ENCODE measurements at places on chromosomes 7 and 10. TPM values are rescaled to one million over a fixed set of nuclear protein-coding genes. Genes with fewer than 3 reads are reported as not detected.

The PLEKHA1 gene
- 49.2 TPM for total RNA-seq

GRCh38 chr10:125024497-125025234 lies 82.7 kb downstream of the ZRANB1 start:
- DNase-seq = no peak

- DNase-seq = no peak
Observed at GRCh38 chr10:69045441-69046300, 42.2 kb upstream of the SRGN start.

- no peak for DNase-seq
Observed at GRCh38 chr10:71819441-71819861, 31.6 kb downstream of the PSAP start.

The MSANTD7 gene
- total RNA-seq = 12.2 TPM

GRCh38 chr7:68866200-68866570 lies 732.1 kb upstream of the AUTS2 start:
- no peak for DNase-seq

GRCh38 chr7:71019706-71020105 lies 112.2 kb upstream of the GALNT17 start:
- DNase-seq = peak; percentile 10

DNA sequence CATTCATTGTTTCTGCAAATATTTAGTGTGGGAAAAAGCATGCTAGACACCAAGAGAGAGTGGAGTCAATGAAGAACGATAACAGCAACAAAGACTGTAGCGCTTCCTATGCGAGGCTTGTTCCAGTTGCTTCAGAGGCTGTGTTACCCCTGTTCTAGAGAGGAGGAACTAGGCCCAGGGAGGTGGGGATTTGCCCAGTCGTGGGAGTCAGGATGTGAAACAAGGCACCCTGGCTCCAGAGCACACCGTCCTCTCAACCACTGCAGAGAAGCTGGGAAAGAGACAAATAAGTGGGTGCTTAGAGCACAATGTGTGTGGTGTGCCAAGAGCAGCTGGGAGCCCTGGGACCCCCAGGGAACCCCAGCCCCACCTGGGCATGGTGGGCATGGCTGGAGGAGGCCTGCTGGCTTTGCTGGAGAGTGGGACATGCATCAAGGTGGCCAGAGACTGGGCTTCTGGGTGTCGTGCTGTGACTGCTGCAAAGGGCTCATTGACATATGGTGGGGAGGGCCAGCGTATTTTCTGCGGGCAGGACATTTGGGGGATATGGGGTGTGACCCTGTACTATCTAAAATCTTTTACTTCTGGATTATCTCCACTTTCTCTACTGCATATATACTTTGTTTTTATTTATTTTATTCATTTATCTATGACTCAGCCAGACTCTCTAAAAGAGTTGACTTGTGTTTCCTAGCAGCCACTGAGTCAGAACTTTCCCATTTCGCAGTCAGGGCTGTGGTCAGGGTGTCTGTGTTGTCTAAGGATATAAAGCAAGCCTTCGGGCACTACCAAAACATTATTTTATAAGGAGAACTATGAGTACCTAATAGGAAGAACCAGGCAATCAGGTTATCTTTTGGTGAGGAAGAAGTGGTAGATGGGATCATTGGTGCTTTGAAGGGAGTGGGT lies 95.4 kb downstream of the TCF7L2 start:
- DNase-seq = no peak

The CCAR1 gene
- 62.8 TPM for total RNA-seq

DNA sequence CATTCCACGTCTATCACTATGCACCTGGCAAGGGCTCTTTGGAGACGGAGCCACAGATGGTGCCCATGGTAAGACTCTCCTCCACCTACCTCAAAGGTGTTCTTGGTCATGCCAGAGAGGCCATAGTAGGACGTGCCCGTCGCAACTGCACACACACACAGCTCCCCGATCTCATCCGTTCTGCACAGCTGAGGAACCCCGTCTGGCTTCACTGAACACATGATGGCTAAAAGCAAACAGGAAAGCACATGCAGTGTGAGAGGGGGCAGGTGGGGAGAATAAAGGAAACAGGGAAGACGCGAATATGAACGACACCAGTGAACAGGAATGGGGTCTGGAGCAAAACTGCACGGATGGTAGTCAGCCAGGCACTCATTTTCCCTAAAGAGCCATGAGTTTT lies 230.9 kb downstream of the ZMYND11 start:
- DNase-seq = no peak

The CLCN1 gene
- total RNA-seq = not detected

DNA sequence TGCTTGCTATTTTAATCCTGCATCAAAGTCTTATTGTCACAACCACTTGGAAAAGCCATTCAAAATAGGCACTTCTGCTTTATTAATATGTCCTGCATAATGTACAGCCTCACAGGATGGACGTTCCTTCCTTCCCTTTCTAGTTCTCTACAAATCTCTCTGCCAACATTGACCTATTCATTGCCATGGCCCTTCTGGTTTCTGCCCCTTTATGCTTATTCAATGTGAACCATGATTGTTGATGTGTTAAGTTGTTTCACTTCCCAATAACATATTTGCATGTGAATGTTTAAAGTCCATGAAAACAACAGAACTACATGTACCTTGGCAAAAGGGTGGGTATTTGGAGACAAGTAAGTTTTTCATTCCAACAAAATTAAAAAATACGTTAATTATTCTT lies 45.7 kb downstream of the COL28A1 start:
- no peak for DNase-seq

DNA sequence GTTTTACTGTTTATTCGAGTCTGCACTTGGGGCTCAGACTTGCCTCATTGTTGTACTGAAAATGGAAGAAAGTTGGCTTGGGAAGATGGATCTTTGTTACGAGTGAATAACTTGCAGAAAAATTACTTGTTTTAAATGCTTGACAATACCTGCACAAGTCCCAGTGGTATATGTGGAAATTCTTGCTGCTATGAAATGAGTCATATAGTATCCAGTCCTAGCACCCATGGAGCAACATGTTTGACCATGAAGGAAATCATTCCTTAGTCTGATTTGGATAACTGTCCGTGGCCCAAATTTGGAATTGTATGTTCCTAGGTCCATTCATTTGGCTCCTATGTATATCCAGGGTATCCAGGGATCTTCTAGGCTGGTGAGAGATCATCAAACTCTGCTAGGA lies 1096.8 kb downstream of the KCNMA1 start:
- DNase-seq = no peak

- DNase-seq = no peak
Observed at GRCh38 chr10:61929555-61929954, 28.1 kb downstream of the ARID5B start.

DNA sequence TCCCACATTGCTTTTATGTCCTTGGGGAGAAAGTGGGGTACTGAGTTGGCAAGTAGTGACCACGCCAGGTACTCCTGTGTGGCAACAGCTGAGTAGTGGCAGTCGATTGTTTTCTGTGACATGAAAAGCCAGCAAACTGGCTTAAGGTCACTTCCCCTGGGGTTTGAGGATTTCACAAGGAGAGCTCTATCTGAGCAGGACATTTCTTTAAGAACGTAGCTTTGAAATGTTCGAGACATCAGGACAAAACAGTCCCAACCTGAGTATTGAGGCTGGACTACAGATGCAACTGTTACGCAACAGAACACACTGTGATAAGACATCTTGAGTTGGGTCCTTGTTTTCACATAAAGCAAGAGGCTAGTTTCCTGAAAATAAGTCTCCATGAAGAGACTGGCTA lies 146.7 kb upstream of the KLF14 start:
- no peak for DNase-seq

The PTPN12 gene
- 40.6 TPM for total RNA-seq

- DNase-seq = no peak
Observed at GRCh38 chr7:26705567-26705966, 158.8 kb downstream of the SKAP2 start.

DNA sequence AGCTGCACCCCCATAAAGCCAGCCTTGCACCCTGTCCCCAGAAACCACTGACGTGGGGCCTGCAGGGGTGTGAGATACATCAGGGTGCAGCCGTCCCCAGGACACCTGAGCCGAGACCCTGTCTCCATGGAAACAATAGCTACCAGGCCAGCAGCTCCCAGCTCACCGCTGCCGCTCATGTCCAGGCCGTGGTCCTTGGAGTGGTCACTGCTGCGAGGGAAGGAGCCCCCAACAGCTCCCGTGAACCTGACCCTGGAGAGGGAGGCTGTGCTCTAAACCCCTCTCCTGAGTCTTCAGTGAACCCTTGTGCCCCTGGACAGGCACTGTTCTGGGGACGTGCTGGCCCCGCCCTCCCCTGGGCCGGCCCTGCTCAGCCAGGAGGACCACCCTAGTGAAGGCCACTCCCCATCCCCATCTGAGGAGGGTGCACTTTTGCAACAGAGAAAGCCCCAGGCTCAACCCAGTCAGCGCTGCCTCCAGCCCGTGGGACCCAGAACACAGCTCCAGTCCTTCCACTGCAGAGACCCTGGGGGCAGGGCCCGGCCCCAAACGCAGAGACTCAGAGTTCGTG lies 19.6 kb upstream of the INPP5A start:
- no peak for DNase-seq
